LNCaP clone FGC (cell line): ENCODE measurements at places on chromosomes 13 and 19.

DNA sequence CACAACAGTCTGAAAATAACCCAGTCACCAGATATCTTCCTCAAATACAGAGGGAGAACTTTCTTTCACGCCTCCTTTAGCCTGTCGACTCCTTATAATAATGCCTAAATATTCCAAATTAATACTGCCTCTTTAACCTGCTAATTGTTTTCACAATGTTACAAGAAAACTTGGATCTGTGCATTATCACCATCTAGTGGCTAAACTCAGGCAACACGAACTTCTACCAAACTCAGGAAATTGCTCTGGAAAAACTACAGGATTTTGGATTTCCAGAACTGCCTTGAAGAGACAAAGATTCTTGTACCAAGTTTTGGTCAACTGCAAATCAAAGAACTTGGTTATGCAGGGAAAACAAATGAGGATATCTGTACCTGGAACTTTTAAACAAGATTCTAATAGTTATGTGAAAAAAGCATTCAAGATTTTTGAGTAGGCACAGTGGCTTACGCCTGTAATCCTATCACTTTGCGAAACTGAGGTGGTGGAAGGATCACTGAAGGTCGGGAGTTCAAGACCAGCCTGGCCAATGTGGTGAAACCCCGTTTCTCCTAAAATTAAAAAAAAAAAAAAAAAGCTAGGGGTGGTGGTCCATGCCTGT is 10.8 kb downstream of the CLN5 start:
- no peak for DNase-seq

DNA sequence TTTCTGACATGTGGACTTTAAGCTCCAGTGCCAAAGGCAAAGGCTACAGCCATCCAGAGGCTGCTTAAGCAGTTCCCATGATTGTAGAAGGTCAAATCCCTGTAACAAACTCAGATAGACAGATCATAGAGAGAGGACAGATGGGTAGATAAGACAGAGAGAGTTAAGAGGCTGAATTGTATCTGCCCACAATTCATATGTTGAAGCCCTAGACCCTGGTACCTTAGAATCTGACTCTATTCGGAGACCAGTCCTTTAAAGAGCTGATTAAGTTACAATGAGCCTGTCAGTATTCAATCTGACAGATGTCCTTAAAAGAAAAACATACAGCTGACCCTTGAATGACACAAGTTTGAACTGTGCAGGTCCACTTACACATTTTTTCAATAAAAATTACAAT is 115.2 kb downstream of the RAP2A start:
- no peak for DNase-seq

DNA sequence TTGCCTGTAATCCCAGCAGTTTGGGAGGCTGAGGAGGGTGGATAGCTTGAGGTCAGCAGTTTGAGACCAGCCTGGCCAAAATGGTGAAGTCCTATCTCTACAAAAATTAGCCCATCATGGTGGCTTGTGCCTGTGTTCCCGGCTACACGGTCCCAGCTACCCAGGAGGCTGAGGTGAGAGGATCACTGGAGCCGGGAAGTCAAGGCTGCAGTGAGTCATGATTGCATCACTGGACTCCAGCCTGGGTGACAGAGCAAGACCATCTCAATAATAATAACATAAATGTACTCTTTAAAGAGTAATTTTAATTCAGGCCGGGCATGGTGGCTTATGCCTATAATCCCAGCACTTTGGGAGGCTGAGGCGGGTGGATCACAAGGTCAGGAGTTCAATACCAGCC is 38.7 kb downstream of the SKA3 start:
- no peak for DNase-seq

GRCh38 chr19:50844296-50844935 is 10.3 kb upstream of the KLK3 start:
- peak; percentile 95 for DNase-seq

DNA sequence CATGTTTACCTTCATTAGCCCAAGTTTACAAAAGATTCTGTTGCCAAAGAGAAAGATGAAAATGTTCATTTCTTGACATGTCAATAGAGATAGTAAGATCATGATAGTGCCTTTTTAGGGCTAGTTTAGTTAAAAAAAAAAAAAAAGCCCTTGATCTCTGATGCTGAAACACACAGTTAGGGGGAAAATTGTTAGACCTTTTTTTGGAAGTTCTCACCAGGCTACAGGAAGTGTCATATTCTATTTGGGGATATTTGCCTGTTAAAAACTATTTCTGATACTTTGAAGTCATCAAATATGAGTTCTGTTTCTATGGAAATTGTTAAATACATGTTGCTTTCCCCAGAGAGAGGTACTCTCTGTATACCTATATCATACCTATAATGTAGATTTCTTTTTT is 21.6 kb downstream of the SLAIN1 start:
- no peak for DNase-seq

- no peak for DNase-seq
These were observed 69.9 kb upstream of the RAP2A start for GRCh38 chr13:97364031-97364430.

DNA sequence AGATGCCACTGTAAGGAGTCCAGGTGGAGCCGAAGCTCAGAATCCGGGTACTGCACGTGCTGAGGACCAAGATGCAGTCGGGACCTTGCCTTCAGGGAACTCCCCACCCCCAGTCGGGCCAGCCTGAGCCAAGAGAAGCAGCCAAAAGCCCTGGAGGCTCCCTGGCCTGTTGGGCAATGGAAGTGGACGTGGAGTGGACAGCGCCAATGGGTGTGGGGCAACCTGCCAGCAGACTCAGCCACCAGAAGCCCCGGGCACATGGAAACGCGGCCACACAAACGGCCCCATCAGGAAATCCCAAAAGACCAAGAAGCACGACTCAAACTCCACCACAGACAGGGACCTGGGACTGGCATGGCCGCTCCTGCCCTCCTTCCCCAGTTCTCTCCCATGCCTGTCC is 30.0 kb upstream of the KCTD15 start:
- no peak for DNase-seq

GRCh38 chr19:44850641-44851109 is 4.6 kb downstream of the NECTIN2 start:
- no peak for DNase-seq

- no peak for DNase-seq
These were observed 9.7 kb upstream of the ATP1A3 start for GRCh38 chr19:42003506-42004294.

DNA sequence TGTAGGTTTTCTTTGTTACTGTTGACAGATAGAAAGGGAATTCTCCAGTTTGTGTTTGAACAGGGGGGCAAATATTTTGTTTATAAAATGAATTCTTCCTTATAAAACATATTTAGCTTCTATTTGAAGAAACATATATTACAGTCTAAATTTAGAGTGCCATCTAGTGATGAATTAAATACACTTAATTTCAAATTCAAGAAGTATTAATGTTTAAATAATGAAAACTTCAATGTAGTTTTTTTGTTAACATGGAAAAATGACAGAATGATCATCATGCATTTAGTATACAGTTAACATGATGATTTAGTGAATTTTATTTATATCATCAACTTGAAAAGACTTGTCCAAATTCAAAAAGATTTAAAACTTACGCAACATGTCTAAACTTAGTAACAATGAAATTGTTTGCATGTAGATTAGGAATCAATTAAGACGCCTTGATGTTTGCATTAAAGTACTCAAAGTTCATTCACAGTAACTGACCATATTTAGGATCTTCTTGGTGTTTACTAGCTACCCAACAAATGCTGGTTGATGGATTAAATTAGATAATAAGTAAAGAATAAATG is 765.9 kb upstream of the SLITRK1 start:
- DNase-seq: no peak

- no peak for DNase-seq
These were observed 693 bp downstream of the XPO4 start for GRCh38 chr13:20901668-20902437.

DNA sequence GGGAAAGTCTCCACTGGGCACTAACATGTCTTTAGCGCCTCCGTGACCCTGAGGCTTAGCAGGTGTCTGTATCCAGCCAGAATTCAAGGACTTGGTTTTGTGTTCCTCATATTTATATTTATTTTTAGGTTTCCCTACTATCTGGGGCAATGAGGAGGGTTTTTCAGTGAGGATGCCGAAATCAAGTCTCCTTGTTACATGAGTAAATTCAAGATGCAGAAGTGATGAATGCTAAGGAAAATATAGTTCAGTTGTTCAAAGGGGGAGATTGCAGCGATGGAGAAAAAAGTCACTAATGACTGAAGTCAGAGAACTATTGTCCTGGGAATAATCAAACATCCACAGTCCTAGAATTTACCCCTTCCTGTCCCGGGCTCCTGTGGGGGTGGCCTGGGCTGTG is 791 bp upstream of the ADGRE2 start:
- no peak for DNase-seq

DNA sequence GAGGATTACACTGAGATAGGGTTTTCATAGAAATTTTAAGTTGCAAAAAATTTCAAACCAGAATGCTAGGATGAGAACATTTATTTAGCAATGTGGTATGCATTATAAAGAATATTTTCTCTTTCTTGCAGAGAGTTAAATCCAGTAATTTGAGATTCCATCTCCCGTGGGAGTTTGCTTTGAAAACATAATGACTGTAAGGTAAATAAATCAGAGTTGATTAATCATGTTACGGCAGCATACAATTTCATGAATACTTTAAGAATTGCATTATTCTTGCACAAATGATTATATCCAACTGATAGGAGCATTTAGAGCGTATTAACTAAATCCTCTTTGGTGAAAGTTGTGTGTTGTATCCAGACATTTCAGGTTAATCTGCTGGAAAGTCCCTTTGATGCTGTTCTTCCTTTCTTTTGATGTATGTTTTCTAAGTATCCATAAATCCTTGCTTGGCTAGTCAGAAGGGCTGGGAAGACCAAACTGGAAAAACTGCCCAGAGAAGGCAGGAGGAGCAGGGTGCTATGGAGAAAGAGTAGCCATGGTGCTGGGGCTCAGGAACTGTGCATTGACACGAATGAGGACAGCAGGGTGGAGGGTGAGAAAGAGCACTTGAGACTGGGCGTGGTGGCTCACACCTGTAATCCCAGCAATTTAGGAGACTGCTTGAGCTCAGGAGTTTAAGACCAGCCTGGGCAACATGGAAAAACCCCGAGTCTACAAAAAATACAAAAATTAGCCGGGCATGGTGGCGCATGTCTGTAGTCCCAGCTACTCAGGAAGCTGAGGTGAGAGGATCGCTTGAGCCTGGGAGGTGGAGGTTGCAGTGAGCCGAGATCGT is 4.8 kb upstream of the GJA3 start:
- DNase-seq: no peak

DNA sequence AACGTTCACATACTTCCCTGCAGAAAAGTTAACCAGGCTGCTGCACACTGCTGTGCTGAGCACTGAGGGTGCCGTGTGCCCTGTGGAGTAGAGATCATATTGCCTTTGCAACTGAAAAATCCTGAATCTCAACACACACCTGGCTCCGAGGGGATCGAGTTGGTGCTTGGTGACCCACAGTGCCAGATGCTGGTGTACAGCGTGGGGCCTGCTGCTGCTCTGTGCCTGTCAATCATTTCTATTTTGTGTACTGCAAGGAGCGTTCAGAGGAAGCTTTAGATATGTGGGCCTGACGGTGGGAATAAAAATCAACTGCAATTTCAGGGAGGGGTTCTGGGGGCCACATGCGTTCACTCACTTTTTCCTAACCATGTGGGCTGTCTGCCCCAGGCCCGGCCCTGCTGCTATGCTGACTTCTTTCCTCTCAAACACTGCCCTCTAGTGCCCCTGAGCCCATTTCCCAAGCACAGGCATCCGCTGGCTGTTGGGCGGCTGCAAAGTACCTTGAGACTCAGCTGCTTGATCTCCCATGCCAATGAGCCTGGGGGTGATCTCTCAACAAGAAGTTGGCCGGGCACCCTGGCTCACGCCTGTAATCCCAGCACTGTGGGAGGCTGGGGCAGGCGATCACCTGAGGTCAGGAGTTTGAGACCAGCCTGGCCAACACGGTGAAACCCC is 9.7 kb upstream of the LENG8 start:
- DNase-seq: no peak

- DNase-seq: no peak
These were observed 23.0 kb upstream of the CEACAM4 start for GRCh38 chr19:41649827-41650226.

DNA sequence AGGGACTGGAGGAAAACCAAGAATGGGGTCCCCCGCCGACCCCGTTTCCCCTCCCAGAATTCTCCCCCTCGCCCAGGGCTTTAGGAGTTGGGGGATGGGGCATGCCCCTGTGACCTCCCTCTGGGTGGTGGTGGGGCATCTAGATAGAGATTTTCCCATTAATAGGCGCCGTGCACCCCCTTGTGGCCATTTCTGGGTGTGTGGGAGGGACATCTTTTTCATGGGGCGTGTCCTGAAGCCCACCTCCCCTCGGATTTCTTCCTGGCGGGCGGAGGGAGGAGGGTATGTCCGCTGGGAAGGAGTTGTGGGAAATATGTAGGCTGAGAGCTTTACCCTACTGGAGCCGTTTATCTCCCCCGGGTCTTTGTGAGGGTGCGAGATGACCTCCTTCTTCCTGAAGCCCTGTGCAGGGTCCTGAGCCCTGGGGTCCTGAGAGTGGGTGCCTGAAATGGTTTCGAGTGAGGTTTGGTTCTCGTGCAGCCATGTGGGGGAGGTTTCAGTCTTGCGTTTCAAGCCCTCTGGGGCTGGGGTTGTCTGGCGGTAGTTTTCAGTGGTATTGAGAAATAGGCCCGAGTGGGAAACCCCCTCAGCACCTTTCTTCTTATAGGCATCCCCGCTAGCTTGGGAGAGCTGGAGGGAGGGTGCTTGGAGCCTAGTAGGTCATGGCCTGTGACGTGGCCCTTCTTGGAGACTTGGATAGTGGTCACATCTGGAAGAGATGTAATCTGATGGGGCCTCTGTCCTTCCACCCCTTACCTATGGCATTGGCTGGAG is 1.0 kb downstream of the PRMT1 start:
- DNase-seq: no peak

GRCh38 chr13:106275446-106276032 is 259.9 kb downstream of the EFNB2 start:
- no peak for DNase-seq

DNA sequence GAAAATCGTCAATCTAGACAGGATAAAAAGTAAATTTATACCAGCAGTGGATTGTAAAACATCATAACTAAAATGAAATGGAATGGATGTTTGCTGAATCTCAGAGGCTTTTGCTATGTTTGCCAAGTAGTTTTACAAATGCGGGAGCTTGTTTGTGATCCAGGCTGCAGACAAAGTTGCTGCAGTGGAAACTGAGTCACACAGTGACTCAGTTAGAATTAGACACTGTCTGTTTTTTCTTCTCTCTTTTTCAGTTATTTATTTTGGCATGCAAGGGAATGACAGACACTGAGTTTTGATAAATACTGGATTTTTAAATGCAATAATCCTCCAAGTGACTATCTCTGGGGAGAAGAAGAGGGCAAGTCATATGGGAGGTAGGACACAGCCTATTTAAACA is 4.6 kb upstream of the PNMA8A start:
- DNase-seq: no peak

GRCh38 chr19:46840498-46840942 is 10.1 kb downstream of the AP2S1 start:
- no peak for DNase-seq

- DNase-seq: peak; percentile 15
These were observed 175.3 kb downstream of the ZIC5 start for GRCh38 chr13:99796175-99796819.
